ENCODE measurements at places on chromosomes 6 and 20.

DNA sequence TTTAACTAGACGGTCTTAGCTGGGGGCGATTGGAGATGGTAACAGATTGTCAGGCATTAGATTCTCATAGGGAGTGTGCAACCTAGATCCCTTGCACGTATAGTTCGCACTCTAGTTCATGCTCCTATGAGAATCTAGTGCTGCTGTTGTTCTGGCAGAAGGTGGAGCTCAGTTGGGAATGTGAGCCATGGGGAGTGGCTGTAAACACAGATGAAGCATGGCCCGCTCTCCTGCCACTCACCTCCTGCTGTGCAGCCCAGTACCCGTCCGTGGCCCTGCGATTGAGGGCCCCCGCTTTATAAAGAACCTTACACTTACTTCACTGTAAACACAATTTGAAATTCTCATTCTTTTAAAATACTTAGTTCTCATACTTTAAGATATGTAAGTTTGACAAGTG, 339.4 kb downstream of the CDH26 start:
- no peak for DNase-seq

DNA sequence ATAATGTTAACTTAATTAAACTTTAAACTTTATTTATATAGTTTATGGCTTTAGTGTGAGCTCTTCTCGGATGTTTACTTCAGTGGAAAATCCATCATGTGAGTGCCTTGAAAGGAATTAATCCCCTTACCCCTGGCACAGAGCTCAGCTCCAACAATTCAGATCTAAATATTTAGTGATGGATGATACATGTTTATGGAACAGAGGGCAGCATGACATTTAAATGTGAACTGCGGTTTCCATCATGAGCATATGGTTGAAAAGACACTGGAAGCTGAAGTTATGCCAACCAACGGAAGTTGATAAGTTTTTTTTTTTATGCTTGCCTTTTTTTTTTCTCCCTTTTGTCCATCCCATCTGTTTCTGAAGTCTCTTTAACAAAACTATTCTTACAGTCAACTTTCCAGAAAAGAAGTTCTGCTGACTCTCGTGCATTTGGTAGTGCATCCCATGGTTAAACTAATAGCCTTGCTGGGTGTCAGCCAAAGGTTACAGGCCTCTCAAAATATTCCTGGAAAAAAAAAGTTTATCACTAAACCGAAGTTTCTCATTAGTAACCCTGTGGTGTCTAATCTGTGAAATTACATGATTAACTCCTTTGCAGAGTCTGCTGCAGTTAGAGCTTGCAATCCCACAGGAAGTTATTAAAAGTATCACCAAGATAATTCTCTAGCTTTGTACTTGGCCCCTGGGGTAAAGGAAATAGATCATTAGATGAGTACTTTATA, 243.9 kb upstream of the TCF21 start:
- peak; percentile 39 for DNase-seq

DNA sequence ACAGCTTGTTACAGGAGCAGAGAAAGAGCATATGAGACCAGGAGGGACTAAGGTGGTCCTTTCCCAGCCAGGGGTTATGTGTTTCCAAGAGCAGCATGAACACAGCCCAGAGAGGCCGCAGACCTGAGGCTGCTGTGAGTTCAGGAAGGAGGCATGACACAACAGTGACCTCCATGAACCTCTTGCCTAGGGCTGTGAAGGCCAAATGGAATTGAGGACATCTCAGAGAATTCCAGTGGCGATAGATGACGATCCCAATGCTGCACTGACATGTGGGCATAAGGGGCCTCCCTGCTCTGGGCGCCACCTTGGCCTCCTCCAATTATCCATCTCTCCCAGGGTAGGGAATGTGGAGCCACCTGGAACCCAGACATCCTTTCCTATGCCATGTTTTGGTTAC, 79.9 kb upstream of the FUCA2 start:
- no peak for DNase-seq

DNA sequence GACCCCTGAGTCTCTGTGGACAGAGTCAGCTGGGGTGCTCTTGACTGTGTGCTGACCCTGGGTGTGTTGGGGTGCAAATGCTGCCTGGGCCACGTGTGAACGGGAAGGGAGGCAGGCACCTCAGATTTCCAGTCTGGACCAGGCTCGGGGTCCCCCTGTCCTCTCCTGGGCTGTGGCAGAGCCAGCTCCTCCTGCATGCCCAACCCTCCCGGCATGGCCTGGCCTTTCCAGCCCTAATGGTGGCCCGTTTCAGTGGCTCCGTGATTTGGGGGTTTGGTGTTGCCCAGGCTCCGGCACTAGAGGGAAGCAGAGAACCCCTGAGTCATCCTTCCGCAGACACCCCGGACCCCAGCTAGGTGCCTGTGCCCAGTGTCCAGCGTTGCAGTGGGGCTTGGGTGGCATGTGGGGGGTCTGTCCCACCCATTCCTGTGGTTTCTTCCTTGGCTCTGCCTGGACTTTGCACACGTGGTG, 9.1 kb downstream of the RBM38 start:
- no peak for DNase-seq

All from fibroblast of pulmonary artery (primary cell).